Activated CD4-positive, alpha-beta T cell treated with anti-CD3 and anti-CD28 coated beads, Interleukin-10, Interleukin-2, amounts not matched to agents 100 ng/mL and 50 ng/mL, durations not matched to agents 16 hours and 8 hours (primary cell): ENCODE measurements at places on chromosomes 1 and 21.

DNA sequence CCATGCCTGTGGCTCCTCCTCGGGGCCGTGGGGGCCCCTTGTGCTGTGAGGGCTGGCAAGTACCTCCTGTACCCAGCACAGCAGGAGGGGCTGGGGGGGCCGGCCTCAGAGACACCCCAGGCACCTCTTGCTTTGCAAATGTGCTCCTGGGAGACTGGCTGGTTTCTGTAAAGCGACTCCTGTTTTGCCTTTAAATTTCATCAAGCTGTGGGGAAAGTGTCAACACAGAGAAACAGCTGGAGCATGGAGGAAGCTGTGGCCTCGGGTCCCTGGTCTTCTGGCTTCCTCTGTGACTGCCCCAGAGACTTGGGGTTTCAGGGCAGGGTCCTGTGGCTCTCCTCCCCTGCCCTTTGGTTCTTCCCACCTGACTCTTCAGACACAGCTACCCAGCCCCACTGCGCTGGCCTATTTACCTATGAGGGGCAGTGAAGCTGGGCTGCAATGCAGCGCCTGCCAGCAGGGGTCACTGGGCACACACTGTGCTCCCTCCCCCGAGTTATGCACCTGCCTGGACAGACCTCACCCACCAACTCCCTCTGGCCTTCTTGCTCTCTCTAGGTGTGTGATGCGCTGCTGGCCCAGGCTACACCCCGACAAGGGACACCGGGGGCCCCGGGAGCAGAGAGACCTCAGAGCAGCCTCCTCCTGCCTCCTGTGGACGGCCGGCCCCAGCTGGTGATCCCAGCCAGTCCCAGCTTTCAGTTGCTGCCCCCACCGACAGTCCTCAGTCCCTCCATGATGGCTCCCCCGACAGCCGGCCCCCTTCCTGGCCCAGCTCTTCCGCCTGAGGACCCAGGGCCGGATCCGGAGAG lies 17.6 kb upstream of the PEX10 start:
- no peak for DNase-seq

- DNase-seq = no peak
Observed at GRCh38 chr1:62064829-62065407, 129.7 kb upstream of the L1TD1 start.

GRCh38 chr1:108947871-108948525 lies 15.3 kb downstream of the CLCC1 start:
- DNase-seq = no peak

- no peak for DNase-seq
Observed at GRCh38 chr1:150187560-150187931, 37.8 kb downstream of the PLEKHO1 start.

DNA sequence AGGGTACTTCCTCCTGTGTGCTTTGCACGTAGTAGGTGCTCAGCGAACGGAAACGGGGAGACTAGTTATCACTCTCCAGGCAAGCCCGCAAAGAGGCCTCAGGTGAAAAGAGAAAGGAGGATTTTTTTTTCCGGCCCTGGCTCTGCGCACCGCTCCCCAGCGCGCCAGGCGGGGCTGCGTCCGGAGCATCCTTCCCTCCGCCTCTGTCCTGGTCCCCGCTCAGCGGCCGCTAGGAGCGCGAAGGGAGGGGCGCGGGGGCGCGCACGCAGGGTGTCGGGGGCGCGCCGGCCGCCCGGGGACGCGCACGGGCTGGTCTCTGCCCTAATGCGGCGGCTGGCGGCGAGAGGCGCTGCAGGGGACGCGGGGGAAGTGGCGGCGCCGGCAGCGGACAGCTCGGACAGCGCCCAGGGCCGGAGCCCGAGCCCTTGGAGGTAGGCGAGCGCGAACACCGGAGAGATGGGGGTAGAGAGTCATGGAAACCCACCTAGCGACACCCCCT lies 42.3 kb upstream of the NFASC start:
- peak; percentile 48 for DNase-seq

- DNase-seq = no peak
Observed at GRCh38 chr1:223260712-223261111, 103.3 kb downstream of the SUSD4 start.

GRCh38 chr1:82901561-82901960 lies 1097.4 kb downstream of the TTLL7 start:
- DNase-seq = no peak

DNA sequence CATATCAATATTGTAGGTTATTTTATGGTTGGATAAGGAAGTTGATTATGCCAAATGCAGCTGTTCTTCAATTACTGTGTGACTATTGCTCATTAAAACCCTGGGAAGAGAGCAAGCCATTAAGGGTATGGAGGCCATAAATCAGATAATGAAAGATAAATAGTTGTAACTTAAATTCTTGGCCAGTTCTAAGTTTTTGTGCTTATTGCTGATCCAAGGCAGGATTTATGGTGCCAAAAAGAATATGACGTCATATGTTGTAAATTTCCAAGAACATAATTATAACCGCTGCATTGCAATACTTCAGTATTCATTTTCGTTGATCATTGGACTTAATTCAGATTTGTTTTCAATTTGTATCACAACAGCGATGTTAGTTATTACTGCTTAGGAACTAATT lies 211.6 kb downstream of the LRRC40 start:
- DNase-seq = no peak

DNA sequence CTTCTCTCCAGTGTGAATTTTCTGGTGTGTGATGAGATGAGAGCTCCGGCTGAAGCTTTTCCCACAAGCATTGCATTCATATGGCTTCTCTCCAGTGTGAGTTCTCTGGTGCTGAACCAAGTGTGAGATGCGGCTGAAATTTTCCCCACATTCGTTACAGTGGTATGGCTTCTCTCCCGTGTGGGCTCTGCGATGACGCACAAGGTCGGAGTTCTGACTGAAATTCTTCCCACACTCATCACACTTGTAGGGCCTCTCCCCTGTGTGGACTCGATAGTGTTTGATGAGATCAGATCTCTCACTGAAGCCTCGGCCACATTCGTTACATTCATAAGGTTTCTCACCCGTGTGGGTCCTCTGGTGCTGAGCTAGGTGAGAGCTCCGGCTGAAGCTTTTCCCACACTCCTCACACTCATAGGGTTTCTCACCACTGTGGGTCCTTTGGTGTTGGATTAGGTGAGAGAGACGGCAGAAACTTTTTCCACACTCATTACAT lies 7.4 kb downstream of the ZNF436 start:
- DNase-seq = no peak

GRCh38 chr21:39074508-39074907 lies 108.7 kb downstream of the PSMG1 start:
- no peak for DNase-seq

- DNase-seq = no peak
Observed at GRCh38 chr1:244821134-244821533, 14.3 kb upstream of the COX20 start.

- no peak for DNase-seq
Observed at GRCh38 chr21:28402616-28402989, 590.1 kb downstream of the LTN1 start.

DNA sequence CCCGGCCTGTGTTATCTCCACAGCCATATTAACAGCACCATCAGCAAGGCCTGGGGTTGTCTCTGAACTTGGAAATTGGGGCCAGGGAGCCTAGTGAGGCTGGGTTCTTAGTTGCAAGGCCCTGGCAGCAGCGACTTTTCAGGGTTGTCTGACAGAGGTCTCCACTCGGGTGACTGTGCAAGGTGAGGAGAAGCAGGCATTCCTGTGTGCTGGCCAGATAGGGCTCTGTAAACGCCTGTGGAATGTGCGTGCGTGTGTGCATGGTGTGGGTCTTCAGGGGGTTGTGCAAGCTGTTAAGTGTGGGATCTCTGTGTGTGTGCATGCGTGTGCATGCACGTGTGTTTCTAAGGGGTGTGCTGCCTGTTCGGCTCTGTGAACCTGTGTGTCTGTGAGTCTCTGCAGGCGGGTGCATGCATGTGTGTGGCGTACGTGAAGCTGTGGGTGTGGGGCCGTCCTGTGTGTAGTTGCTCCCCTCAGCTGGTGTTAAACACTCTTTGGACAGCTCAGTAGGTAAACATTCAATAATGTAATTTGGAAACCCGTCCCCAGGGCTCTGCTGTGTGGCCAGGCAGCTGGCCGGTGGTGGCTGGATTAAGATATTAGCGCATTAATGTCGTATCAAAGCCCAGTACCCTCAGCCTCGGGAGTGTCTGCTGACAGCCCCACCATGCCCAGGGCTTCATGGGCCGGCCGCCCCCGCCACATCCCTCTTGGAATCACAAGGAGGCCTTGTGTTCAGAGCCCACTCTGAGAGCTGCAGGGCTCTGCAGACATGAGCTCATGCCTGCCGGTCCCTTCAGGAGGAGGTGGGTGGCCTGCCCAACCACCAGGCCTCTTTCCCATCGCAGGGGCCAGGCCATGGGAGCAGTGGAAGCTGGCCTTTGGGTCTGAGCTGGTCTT lies 189.9 kb downstream of the FOXD2 start:
- DNase-seq = no peak

- no peak for DNase-seq
Observed at GRCh38 chr1:159339536-159339935, 37.4 kb downstream of the FCER1A start.

DNA sequence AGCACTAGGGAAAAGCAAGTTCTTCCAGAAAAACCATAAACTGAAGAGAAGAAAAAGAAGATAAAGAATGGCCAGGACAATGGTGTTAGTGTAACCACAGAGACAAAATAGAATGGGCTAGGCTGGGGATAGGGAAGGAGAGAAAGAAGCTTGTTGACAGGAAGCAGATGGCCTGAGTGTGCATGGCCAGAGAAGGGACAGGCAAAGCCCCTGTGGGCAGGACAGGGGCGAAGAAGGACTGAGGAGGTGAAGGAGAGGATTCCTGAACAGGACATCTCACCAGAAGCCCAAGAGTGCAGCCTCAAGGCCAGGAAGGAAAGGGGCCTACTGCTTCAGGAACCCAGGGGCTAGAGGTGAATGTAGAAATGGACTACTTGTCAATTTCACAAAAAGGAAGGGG lies 29.3 kb downstream of the IQGAP3 start:
- DNase-seq = no peak

DNA sequence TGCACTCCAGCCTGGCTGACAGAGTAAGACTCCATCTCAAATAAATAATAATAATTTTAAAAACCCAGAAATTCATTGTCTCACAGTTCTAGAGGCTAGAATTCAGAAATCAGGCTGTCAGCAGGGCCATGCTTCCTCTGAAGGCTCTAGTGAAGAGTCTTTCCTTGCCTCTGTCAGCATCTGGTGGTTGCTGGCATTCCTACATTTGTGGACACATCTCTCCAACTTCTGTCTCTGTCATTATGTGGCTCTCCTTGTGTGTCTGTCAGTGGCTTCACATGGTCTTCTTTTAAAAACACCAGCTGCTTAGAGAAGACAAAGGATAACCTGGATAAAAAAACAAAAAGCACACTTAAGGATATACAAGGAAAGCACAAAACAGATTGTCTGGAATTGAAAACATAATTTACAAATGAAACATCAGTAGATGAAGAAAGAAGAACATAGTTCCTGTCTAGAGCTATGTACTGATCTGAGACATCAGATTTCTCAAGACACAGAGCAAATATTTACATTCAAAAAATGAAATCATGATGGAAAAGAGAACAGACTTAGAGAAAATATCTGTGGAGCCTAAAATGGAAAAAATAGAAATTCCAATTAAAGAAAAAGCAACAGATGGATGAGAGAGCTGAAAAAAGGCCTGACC lies 32.7 kb upstream of the ASB17 start:
- DNase-seq = no peak

GRCh38 chr1:147599362-147600118 lies 58.2 kb downstream of the BCL9 start:
- DNase-seq = peak; percentile 96

- no peak for DNase-seq
Observed at GRCh38 chr1:9331558-9332346, 39.1 kb downstream of the SPSB1 start.

GRCh38 chr1:220878191-220879075 lies 810 bp upstream of the HLX start:
- peak; percentile 50 for DNase-seq

DNA sequence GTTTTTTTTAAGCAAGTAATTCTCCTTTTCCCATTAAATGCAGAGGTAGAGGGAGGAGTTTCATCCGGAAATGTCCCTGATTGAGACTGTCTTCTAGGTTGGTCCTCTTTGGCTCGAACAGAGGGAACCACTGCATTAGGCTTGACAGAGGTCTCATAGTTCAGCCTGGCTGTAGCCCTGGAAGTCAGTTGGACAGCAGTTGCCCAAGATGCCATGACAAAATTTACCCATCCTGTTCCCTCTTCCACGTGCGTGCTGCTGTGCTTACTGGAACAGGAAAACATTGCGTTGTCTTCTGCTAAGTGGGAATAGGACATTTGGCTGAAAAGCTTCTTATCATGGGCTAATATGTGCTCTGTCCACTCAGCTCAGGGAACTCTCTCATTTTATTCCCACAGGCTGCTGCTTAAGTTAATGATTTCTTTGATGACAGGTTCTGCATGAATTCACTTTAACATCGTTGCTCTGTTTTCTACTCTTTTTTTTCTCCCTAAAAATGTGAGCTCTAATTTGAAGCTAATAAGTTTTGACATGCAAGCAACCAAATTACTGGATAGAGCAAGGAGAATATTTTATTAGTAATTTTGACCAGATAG lies 18.0 kb downstream of the KCNK1 start:
- no peak for DNase-seq

DNA sequence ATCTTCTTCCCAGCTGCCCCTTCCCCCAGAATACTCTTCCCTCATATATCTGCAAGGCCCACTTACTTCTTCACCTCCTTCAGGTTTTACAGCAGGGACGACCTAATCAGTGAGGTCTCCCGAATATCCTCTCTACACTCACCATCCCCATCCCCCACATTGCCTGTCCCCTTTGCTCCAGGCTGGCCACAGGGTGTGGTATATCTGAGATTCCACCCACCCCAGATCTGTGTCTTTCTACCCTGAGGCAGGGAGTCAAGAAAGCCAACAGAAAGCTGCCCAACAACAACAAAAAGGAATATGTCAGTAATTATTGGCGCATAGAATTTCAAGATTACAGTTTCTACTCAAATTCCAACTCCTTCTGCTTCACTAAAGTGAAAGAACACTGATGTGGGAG lies 30.0 kb upstream of the OPRD1 start:
- no peak for DNase-seq

GRCh38 chr1:244826712-244827111 lies 8.7 kb upstream of the COX20 start:
- DNase-seq = no peak

DNA sequence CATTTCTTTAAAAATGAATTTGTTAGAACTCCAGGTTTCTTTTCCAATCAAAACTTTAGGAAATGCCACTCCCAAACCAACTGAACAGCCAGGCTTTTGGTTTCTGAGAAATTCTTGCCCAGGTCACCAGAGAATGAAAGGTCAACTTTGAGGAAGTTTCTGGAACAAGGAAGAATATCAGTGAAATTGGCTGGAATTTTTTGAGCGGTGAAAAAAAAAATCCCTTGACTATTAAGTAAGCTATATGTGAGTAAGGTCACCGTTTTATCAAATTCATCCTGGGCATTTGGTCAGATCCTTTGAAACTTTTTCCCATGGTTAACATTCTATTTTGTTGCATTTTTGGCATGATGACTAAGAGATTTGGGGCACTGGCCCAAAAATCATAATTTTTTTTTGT lies 469.3 kb downstream of the LTN1 start:
- DNase-seq = no peak

DNA sequence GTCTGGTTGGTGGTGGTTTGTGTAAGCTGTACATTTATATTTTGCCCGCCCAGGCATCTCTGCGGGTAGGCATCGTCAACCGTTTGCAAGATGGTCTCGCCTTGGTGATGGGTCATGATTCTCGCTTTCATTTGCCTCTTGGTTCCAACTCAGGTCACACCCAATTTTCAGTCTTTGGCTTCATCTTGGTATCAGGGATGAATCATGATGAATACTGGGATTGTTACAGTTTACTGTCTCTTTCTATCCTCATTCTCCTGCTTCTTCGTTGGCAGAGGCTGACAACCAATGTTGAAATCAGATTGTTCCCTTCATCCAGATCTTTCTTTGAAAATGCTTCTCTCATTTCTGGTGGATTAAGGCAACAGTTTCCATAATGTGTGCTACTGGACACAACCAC lies 129.7 kb upstream of the KAZN start:
- DNase-seq = no peak
